ENCODE measurements at places on chromosomes 2 and 18. TPM values are rescaled to one million over a fixed set of nuclear protein-coding genes. Genes with fewer than 3 reads are reported as not detected.

The SP140 gene
- 70.8 TPM for total RNA-seq

The CPO gene
- not detected for total RNA-seq

The SLC4A5 gene
- total RNA-seq: 11.5 TPM

The ACTR3 gene
- 251 TPM for total RNA-seq

The ELOA2 gene
- not detected for total RNA-seq

The SAG gene
- 0.06 TPM for total RNA-seq

The HTR2B gene
- total RNA-seq: not detected

The ERFE gene
- total RNA-seq: not detected

The VPS4B gene
- 94.9 TPM for total RNA-seq

The REG3G gene
- not detected for total RNA-seq

The LAMA3 gene
- total RNA-seq: not detected

Measured in CD4-positive, alpha-beta memory T cell (primary cell).